ENCODE measurements at places on chromosomes 1 and 21.
A peak's percentile ranks its signal among the peaks of the same experiment; 100 is the strongest.

DNA sequence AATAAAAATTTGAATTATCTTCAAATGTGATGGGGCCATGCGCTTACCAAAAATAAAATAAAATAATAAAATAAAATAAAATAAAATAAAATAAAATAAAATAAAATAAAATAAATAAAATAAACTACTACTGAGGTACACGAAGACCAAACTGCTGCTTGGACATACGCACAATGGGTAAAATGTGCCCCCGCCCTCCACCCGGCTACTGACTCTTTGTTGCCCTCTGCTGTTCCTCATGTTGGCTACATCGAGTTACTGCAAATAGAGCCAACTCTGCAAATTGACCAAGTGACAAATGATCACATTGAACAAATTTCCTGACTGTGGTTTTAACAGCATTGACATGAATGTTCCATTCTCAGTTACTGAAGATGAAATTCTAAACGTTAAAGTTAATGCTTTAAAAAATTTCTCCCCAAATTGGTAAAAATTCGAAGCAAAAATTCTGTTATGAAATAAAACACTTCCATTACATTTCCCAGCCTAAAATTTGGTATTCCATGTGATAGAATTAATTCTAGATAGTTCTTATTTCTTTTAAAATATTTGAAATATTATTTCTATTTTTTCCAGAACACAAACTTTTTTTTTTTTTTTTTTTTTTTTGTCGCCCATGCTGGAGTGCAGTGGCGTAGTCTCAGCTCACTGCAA lies 18.8 kb upstream of the MAP1LC3C start:
- peak; percentile 58 for DNase-seq

GRCh38 chr1:53402891-53403655 lies 56.1 kb upstream of the DMRTB1 start:
- DNase-seq, result no peak

- DNase-seq, result peak; percentile 42
Measured at GRCh38 chr1:5992814-5993555, 760 bp upstream of the NPHP4 start.

GRCh38 chr1:147245586-147246021 lies 3.1 kb downstream of the CHD1L start:
- no peak for DNase-seq

GRCh38 chr1:59225594-59226316 lies 71.1 kb upstream of the FGGY start:
- no peak for DNase-seq

- DNase-seq, result no peak
Measured at GRCh38 chr1:14980621-14981218, 172.8 kb upstream of the TMEM51 start.

- DNase-seq, result peak; percentile 77
Measured at GRCh38 chr1:200279810-200280411, 129.9 kb downstream of the ZNF281 start.

DNA sequence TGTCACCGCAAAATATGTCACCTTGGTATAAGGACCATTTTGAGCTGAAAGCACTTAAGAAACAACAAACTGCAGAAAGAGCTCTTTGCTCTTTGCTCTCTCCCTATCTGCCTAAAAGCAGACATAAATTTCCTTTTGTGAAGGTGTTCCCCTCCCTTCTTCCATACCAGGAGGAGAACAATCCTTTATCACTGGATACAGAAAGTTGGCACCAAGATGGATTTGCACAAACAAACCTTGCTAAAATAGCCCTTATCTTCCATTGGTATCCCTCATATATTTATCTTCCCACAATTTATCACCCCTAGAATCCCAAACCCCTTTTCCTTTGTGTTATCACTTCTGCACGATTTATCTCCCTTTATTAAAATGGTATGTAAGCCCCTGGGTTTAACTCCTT lies 51.4 kb downstream of the DPYD start:
- no peak for DNase-seq

- no peak for DNase-seq
Measured at GRCh38 chr1:116403496-116404136, 30.6 kb downstream of the ATP1A1 start.

DNA sequence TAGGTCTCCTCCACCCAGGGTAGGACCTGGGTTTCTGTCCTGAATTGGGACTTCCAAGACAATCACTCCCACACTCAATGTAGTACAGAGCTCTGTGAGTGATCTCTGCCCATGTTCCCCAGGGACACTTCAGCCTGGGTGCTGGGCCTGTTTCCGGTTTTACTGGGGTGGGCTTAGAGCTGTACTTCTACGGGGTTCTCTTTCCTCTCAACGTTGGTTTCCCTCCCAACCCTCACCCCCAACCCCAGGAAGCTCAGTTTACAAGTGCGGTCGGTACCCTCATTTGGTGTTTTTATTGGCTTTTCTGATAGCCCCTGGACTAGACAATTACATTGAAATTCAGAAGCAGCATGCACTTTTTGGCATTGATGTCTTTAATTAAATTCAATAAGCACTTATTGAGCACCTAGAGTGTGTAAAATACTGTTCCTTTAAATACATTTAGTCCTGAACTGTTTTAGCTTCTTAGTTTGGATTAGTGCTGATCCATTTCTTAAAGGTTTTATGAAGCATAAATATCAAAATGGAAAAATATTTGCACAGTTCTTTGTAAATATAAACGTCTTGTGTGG lies 542 bp upstream of the XPR1 start:
- DNase-seq, result peak; percentile 23

- DNase-seq, result no peak
Measured at GRCh38 chr1:8118031-8118451, 91.9 kb upstream of the ERRFI1 start.

DNA sequence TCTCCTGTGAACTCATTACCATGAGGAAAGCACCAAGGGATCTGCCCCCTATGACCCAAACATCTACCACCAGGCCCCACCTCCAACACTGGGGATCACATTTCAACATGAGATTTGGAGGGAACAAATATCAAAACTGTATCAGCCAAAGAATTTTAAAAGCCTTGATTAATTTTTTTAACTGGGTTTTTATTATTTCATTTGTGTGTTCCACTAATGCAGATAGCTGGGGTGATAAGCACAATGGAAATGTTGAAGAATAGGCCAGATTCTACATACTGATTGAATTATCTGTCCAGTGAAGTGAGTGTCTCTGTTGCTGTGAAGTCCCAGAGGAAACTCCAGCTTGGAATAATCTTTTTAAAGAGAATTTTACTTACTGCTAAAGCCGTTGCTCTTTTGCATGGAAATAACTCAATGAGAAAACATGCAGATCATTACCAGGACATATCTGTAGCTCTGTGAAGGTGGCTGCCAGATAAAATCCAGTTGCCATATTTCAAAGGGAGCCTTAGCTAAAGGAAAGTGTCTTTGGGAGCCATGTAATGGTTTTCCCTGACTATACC lies 44.4 kb upstream of the DHCR24 start:
- DNase-seq, result no peak

- no peak for DNase-seq
Measured at GRCh38 chr21:43376478-43376882, 50.5 kb downstream of the SIK1 start.

- DNase-seq, result no peak
Measured at GRCh38 chr1:228178737-228179684, 13.4 kb downstream of the IBA57 start.

- DNase-seq, result no peak
Measured at GRCh38 chr1:160795951-160796383, at the start of gene LY9. LY9 (plus strand) TSS chr1:160796174; CDS start chr1:160796188, 14 bp downstream.

GRCh38 chr1:116954440-116954839 lies 44.7 kb downstream of the PTGFRN start:
- peak; percentile 2 for DNase-seq

GRCh38 chr1:226100436-226101391 lies 38.2 kb downstream of the H3-3A start:
- DNase-seq, result peak; percentile 58

DNA sequence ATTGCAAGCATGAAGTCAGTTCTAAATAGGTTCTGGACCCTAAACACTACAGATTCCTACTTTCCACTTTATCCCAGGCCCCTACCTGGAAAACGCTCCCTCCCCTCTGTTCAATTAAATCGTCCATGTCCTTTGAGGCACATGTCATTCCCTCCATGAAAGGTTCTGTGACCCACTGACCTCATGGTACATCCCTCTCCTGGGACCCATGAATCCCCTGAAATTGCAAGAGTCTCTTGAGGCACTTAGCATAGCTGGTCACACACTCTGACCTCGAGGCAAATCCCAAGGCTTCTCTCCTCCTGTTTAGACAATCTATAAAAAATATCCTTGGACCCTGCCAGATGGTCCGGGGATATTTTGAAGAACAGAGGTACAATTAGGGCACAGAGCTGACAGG lies 34.3 kb upstream of the KRTAP19-8 start:
- DNase-seq, result no peak

DNA sequence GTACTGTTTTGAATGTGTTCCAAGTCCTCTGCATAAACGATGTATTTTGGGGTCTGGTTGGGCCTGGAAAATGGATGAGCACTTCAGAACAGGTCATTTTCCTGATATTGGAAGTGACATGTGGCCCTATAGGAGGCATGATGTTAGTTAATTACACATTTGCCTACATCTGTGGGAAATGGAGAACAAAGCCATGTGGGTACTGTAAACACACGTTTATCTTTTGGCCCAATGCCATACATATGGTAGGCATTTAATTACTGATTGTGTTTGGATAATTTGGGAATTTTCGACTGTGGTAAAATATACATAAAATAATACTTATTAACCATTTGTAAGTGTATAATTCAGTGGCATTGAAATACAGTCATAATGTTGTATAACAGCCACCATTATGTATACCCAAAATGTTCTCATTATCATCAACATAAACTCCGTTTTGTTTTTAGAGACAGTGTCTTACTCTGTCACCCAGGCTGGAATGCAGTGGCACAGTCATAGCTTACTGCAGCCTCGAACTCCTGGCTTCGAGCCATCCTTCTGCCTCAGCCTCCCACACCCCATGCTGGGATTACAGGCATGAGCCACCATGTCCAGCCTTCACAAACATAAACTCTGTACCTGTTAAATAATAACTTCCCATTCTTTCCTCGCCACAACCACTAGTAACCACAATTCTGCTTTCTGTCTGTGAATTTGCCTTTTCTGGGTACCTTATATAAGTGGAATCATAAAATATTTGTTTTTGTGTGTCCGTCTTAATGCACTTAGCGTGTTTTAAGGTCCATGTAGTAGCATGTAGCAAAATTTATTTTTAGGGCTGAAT lies 11.9 kb upstream of the RNPEP start:
- no peak for DNase-seq

DNA sequence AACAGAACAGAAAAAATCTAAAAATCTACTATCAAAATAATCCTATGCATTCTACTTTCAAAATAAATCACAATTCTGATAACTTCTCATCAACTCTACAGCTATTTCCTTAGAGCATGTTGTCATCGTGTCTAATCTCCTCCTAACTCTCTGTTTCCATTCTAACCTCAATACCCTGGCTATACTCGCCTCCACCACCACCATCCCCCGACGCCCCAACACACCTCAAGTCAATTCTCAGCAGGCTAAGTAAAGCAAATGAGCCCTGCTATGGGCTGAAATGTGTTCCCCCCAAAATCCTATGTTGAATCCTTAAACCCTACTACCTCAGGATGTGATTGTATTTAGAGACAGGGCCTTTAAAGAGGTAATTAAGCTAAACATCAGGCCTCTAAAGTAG lies 34.6 kb downstream of the NRDC start:
- DNase-seq, result peak; percentile 84

DNA sequence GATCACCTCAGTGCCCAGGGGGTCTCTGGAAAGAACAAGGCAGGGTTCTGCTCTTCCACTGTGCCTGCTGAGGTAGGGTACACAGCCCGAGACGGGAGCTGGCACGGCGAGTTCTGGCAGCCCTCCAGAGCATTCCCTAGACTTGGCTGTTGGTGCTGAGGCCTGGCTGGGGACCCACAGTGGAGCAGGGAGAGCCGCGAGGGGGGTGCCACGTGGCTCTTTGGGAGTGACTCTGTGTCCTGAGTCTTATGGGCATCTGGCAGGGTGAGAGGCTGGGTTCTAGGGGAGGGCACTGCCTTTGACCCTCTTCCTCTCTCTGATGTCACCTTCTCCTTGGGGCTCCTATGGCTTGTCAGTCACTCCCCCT lies 336.4 kb downstream of the CAMTA1 start:
- DNase-seq, result no peak

DNA sequence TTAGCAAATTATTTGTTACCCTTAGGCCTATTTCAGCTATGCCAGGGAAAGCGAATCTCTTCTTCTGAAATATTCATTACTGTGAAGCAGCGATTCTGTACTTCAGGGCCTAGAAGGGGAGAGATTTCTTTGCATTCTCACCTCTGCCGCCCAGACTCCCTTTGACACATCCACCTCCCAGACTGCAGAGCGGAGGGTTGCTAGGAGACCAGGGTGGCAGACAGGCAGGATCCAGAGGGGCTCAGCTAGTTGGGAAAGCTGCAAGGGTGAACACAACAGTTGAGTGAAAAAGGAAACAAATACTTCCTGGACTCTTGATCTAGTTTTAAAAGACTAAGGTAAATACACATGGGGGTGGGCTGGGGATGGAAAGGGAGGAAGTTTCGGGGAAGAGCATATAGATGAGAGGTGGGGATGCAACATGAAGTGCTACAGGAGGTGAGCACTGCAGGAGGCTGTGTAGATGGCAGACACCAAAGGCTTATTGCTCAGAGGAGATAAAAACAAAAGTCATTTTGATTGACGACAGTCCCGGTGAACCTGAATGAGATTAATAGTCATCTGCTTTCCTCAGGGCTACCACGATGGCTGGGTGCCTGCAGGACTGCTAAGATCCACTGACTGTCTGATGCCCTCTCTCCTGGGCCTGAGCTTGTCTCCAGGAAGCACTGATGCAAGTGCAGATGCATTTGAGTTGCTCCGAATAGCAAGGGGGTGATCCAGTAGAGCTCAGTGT lies 26.4 kb upstream of the RAB3GAP2 start:
- no peak for DNase-seq

DNA sequence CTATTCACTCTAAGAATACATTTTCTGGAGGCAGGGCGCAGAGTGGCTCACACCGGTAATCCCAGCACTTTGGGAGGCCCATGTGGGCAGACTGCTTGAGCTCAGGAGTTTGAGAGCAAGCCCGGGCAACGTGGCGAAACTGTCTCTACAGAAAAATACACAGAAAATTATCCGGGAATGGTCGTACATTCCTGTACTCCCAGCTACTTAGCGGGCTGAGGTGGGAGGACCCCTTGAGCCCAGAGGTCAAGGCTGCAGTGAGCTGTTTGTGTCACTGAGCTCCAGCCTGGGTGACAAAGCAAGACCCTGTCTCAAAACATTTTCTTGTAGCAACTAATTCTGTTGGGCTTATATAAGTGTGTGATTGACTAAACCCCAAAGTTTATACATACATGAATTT lies 30.5 kb downstream of the GPR161 start:
- no peak for DNase-seq

DNA sequence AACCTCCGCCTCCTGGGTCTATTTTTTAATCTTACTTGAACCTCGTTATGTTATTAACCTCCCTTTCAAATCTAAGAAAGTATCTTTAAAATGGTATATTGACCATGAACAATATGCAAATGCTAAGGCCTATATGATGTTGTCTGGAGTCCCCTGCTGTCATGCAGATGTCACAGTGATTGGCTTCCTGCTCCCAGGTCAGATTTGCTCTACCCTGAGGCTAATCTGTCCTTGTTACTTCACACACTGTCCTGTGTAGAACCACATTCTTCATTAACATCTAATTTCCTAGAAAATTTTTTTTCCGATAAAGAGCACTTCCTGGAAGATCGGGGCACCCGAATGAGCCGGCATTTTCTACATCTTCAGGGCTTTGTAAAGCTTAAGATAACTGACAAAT lies 306.6 kb downstream of the MRPL39 start:
- no peak for DNase-seq

Measured in A673 (cell line).